ENCODE measurements at places on chromosomes 4 and X. TPM values are rescaled to one million over a fixed set of nuclear protein-coding genes. Genes with fewer than 3 reads are reported as not detected.

Gene POU3F4
- not detected for total RNA-seq

Gene REELD1
- total RNA-seq = not detected

Gene OTC
- total RNA-seq = not detected

Gene MAP7D2
- total RNA-seq = under 0.01 TPM

Gene HSFX3
- not detected for total RNA-seq

Gene DCLK2
- 10.1 TPM for total RNA-seq

Gene PPEF2
- total RNA-seq = not detected

Gene CSAG2
- not detected for total RNA-seq

Gene CXCL1
- 69.7 TPM for total RNA-seq

Gene SYN1
- total RNA-seq = under 0.01 TPM

Gene VCX
- total RNA-seq = not detected

Measured in smooth muscle cell of the umbilical artery (primary cell).